AML-193 (cell line): ENCODE measurements at places on chromosomes 16 and 17.
A peak's percentile ranks its signal among the peaks of the same experiment; 100 is the strongest.

- DNase-seq = no peak
Measured at GRCh38 chr17:72887917-72888316, 204.6 kb downstream of the SLC39A11 start.

DNA sequence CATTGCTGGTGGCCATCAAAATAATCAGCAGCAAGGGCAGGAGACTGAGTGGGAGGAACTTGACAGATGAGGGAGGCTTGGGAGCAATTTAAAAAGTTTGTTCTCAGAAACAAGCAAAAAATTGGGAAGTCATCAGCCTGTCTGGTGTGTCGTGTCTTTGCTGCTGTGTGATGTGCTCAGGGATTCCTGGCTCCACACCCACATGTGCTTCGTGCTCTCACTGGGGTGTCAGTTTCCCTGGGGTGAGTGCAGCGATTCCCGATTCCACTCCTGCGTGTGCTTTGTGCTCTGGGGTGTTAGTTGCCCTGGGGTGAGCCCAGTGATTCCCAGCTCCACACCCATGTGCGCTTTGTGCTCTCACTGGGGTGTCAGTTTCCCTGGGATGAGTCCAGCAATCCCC lies 228.1 kb downstream of the SNX29 start:
- no peak for DNase-seq

DNA sequence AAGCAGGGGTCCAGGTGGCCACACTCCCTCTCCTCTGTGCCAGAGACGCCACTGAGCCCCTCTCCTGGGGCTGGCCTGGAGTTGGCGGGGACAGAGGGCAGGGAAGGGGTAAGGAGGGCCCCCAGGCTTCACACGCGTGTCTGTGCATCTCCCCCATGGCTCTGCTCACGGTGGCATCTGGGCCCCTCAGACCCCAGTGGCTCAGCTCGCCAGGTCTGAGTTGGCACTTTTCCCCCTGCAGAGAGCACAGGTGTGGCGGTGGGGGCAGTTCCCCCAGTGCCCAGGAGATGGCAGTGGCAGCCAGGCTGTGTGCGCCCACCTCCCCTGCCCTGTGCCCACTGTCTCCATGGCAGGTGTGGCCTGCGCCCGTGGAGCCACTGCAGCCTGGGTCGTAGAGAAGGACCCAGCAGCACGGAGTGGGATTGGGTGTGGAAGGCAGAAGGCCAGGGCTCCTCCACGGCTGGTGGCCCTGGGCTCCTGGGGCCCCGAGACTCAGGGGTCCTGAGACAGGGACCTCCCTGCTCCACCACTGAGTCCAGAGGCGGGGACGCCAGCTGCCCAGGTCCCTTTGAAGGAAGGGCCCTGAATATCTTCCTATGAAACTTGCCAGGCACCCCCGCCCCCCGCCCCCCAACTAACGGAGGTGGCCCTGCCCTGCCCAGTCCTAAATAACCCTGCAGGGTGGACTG lies 4.3 kb upstream of the APRT start:
- DNase-seq = peak; percentile 32

- DNase-seq = no peak
Measured at GRCh38 chr17:31116167-31116566, 21.4 kb downstream of the NF1 start.
